HS-27A (cell line): ENCODE measurements at places on chromosomes 12 and 14.

- DNase-seq, result no peak
Measured at GRCh38 chr14:90475298-90475697, 78.5 kb downstream of the CALM1 start.

DNA sequence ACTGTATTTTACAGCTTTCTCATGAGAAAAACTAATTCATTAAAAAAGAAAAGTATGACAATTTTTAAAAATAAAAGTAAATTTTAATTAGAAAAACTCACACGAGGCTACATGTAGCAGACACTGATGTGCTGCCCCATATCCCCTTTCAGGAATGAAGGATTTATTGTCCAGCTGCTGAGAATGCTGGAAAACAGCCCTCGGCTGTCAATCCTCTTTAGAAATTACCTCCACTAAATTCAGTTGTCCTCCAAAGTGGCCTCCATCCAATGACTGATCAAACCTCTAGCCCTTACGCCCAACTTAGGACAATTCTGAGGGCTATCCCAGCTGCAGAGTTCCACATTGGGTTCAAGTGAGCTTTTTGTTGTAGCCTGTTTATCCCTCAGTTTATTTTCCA lies 29.8 kb upstream of the AP4S1 start:
- no peak for DNase-seq

DNA sequence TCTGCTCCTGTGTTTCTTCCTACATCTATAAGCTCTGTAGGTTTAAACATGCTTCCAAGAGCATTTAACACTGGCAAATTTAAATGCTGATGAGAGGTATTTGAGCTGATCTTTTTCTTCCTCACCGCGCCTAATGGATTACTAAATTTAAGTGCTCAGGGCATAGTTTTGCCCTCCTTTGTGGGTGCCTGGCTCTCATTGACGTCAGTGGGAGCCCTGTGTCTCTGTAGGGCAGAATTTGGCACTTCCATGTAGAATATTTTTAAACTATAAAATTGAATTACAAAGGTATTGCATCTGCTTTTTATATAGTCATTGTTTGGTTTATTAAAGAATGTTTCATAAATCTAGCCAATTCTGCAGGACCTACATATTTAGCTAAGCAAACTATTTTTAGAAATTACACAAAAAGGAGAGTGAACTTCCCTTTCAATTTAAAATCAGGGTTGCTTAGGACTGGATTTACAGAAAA lies 444.8 kb downstream of the AEBP2 start:
- DNase-seq, result no peak

GRCh38 chr12:25816637-25817036 lies 141.8 kb upstream of the RASSF8 start:
- DNase-seq, result no peak

GRCh38 chr14:92596331-92596907 lies 82.8 kb downstream of the RIN3 start:
- DNase-seq, result no peak

GRCh38 chr12:131840643-131841416 lies 12.6 kb downstream of the MMP17 start:
- no peak for DNase-seq

DNA sequence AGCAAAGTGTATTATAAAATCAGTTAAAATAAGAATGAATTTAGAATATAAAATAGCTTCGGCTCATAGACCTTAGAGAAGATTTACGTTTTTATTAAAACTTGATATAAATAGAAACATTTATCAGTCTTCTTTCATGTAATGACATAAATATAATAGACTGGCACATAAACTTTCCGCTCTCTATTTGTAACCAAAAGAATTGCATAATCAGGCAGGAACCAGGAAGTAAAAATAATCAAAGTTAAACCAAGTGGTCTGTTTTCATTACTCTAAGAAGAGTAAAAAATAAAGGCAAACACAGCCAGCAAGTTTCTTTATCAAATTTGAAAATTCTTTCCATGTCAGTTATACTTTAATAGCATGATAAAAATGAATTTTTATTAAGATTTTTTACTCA lies 46.3 kb upstream of the ATP2A2 start:
- DNase-seq, result no peak

DNA sequence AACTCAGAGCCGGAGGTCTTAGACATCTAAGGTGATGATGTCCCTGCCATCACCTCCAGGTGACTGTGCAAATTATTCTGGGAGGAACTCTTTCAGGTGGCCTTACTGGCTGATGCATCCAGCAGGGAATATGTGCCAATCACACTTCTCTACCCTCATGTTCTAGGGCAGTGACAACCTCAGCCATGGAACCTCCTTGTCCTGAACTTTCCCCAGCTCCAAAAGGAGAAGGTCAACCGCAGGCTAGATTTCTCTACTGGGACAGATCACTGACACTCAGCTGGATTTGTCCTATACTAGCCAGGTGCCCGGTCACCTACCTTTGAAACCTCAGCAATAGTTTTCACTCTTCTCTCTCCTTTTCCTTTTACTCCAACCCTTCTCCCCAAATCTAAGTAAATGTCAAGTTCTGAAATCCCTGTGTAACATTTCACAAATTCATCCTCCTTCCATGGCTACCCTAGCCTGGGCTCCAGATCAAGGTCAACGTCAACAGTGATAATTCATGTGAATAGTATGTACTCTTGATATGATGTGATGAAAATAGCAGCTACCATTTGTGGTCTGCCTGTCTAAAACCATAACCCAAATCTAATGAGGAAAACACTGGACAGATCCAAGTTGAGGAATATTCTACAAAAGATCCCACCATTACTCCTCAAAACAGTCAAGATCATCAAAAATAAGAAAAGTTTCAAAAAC lies 115.0 kb upstream of the EGLN3 start:
- DNase-seq, result no peak

DNA sequence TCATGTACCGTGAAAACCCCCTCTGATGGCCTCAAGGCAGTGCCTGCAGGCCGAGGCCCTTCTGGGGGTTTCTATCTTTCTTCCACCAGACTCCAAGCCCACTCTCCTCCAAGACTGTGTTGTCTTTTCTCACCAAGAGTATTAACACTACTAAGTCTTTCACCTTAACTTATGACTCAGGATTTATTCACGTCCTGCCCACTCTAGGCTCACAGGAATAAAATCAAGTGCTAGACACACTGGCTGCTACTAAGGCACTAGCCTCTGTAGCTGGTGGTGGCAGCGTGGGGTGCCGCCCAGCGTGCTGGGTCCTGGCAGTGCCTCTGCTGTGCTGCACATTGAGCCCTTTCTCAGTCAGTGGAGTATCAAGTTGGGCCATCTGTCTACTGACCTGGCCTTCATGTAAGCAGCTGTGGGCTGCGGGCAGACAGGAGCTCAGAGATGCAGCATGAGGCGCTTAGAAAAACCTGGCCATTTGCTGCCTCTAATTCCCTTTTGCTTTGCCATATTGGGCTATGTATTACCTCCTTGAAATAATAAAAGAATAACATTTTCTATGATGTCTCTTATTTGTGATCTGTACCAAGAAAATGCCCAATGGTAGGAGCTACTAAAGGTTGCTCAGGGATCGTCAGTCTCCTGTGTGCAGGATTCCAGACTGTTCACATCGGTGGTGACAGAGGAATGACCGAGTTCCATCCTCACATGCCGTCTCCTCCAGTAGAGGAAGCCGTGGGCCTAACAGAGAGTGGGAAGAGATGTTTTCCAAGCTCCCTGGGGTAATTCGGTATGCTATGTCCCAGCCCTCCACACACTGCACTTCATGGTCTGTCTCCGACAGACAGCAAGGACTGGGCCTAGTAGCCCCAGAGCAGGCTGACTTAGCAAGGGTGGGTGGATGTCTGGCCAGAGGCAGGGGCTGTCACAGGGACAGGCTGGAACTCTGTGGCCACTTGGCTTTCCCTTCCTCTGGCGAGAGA lies 39.9 kb downstream of the MAX start:
- DNase-seq, result no peak

DNA sequence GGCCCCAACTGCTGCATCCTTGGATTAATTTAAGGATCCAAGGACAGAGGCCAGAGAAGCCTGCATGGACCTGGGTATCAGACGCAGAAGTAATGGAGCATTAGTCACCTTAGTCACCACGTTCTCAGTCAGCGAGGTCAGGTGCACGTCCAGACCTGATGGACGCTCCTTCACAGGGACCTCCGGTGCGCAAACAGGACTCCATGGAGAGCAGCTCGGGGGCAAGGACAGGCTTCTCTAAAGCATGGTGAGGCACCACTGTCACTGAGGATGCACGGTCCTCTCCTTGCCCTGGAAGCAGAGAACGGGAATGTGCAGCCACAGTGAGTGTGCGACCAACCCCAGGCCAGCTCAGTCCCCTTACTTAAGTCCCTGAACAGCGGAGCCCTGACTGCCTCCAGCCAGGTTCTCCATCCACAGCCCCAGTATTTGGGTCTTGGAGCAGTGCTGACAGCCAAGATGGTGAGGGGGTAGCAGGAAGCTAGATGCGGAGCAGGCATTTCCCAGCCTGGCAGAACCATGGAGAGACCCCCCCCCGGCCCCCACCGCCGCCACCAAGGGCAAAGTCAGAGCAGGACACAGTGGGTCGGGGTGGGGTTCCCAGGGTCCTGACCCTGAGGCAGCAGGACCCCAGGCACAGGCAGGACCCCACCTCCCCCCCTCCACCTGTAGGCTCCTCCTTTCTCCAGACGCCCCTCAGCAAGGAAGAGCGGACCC lies 253.4 kb upstream of the SFSWAP start:
- DNase-seq, result no peak

GRCh38 chr12:101885912-101886561 lies 8.7 kb downstream of the DRAM1 start:
- no peak for DNase-seq

GRCh38 chr12:48712209-48712608 lies 4.3 kb downstream of the CCNT1 start:
- DNase-seq, result no peak

DNA sequence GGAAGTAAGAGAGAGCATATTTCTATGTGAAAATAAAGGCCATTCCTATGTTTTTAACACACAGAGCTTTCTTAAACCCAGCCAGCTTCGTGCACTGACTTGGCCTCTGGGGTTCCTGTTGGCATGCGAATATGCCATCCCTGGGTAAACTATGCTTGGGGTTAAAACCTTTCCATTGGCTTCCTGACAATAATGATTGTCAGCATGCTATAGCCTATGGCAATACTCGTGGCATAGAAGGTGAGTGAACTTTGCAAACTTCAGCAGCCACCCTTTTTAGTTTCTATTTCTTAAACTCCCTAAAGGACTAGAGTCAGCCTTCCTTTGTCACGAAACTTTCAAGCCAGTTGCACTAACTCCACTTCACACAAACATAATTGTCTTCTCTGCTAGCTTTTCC lies 148.4 kb upstream of the RGS6 start:
- DNase-seq, result no peak
